Hematopoietic multipotent progenitor cell treated with erythropoietin and hydrocortisone succinate and interleukin-3 and kit ligand, for 8 days (in vitro differentiated cells): ENCODE measurements at places on chromosomes 5 and 9.

DNA sequence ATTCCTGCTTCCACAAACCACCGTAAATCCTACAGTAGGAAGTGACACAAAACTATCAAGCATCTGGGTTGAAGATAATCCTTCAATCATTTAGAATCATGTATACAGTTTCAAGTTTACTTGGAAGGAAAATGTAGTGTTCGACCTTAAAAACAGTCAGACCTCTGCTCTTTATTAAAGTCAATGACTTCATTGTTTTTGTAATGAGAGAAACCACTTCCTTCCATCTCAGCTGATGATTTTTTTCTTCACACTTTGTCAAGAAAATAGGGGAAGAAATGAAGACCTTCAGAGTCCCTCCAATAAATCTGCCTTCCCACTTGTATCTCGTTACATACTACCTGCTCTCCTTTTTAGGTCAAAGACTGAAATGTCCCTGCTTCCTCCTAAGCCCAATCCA, 30.1 kb downstream of the TUSC1 start:
- DNase-seq: no peak

DNA sequence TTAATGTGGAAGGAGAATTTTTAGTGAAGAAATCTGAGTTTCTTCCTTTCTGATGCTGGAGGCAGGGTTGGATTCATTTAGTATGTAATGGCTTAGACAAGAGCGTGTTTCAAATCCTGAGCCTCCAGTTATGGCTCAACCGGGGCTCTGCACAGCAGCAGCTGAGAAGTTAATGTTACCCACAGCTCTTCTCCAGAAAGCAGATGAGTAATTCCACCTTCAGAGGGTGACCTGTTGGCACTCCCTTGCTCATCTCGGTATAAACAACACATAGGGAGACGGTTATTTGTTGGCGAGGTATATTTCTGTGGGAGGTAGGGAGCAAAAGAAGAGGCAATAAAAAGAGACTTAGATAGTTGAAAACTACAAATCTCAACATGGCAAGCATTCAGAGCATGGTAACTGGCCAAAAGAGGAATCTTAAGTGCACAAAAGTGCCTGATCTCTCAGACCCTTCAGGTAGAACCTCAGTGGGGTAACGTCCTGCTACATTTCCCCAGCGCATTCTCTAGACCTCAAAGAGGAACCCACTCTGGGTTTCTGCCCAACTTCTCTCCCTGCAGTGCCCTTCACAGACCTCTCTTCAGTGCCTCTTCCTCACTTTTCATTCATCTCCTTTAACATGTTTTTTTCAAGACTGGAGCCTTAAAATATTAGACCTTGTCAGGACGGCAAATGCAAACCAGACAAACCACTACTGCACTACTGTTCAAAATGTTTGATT, 417.5 kb upstream of the ADAMTSL1 start:
- no peak for DNase-seq

DNA sequence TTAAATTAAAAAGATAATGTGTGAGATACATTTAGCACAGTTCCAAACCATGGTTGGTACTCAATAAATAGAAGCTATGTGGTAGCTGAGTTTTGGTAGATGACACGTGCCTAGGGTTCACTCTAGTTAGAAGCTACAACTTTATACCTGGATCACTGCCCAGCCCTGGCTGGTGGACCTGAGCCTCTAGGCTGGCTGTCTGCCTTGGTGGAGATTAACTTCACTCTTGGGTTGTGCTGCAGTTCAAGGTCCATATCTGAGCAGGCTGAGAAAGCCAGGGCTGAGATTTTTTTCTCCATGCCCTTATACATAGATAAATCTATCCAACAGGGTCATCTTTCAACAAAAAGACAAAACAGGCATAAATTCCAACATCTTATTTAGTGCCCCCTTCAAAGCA, 44.6 kb upstream of the SPDL1 start:
- no peak for DNase-seq

GRCh38 chr5:90983148-90983547, 400.0 kb downstream of the ARRDC3 start:
- DNase-seq: peak; percentile 54

DNA sequence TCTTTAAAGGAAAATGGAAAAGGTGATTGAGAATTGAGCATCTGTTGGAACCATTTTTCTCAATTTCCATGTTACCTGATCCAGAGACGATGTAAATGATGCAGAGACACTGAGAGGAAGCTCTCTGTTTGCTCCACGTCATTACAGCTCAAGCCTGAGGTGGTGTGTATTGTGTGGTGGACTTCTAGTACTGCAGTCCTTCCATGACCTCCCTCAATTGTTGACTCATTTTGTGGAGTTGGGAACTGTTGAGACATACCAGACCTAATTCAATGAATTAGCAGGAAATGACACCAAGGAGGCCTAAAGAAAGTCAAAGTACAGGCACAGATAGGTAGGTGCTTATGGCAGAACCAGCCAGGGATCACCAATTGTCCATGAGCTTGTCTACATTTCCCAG, 15.6 kb upstream of the LVRN start:
- DNase-seq: no peak

DNA sequence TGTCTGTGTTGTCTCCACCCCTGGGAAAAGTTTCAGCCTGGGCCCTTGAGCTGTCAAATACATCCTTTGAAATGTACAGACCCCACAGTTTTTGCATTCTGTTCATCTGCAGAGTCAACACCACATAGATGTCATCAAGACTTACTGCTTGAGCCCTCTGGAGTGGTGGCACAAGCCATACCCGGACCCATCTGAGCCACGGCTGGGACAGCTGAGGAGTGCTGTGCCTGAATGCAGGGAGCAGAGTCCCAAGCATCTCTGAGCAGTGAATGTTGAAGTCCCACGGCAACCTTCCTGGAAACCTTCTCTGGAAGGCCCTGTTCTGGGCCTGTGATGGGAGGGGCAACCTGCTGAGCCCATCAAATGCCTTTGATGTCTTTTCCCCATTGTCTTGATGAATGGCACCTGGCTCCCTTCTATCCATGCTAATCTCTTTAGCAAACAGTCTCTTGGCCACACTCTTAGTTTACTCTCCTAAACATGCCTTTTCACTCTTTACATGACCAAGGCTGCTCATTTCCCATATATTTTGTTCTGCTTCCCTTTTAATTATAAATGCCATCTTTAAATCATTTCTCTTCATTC, 92.5 kb downstream of the ATPSCKMT start:
- no peak for DNase-seq

GRCh38 chr9:95213117-95213516, 104.4 kb downstream of the FANCC start:
- no peak for DNase-seq

DNA sequence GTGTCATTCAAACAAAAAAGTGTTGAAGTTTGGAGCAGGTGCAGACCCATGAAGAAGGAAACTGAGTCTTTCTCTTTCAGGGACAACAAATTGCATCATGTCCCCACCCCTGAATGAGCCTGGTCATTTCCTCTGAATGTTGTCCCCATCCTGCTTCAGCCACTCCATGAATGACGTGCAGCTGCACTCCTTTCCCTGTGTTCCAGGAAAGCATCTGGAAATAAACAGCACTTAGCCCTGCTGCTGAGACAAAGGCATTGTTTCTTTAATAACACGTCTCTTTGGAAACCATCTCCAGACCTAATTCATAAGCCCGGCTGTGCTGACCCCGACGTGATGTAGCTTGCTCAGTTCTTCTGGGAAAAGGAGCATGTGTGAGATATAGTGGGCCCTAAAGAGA, 682.3 kb downstream of the BRINP1 start:
- DNase-seq: no peak

DNA sequence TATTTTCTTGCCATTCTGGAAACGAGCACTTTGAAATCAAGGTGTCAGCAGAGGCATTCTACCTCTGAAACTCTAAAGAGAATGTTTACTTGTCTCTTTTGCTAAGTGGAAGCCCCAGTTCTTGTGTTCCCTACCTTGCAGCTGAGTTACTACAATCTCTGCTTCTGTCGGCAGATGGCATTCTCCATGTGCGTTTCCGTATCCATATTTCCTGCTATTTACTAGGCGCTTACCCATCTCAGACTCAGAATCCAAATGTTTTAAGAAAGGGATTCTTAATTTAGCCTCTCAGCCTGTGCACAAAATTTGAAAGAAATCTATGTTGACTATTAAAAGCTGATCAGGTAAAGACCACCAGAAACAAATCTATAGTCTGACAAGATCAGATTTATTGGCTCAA, 221.3 kb upstream of the FTMT start:
- no peak for DNase-seq

DNA sequence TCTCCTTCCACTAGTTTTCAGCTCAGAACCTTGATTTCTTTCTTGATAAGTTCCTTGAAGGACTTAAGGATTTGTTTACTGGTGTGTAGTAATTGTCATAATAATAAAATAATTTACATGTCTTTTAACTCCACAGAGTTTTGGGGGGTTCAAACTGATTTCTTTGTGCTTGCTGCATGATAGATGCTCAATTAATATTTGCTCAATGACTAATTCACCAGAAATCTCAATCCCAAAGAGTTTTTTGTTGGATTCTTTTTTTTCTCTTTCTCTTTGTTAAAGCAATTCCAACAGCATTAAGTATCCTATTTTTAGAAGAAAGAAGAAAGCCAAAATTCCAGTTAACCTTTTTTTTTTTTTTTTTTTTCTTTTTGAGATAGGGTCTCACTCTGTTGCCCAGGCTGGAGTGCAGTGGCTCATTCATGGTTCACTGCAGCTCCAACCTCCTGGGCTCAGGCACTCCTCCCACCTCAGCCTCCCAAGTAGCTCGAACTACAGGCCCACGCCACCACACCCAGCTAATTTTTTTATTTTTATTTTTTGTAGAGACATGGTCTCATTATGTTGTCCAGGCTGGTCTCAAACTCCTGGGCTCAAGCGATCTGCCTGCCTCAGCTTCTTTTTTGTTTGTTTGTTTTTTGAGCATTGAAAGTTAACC, 10.8 kb downstream of the FAF2 start:
- no peak for DNase-seq

DNA sequence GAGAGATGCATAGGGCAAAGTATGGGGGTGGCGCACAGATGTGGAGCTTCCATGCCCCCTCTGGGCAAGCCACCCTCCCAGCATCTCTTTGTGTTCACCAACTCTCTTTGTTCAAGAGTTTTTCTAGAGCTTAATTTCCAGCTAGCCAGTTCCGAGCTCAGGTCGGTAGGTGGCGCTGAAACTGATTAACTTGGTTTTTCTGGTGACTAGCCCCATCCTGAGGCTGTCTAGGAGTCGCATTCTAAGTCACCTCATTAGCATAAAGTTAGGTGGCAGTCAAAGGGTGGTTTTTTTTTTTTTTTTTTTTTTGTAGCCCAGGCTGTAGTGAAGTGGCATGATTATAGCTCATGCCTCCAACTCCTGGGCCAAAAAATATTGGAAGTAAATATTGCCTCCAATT, 476.4 kb downstream of the KDM4C start:
- DNase-seq: peak; percentile 82
